ENCODE measurements at places on chromosomes 6 and 20.

GRCh38 chr6:56890066-56890465, 64.8 kb upstream of the BEND6 start:
- no peak for DNase-seq

GRCh38 chr6:163078712-163079111, 335.8 kb upstream of the QKI start:
- DNase-seq: no peak

- no peak for DNase-seq
Measured at GRCh38 chr6:115137910-115138309, 795.1 kb upstream of the HS3ST5 start.

- no peak for DNase-seq
Measured at GRCh38 chr20:1086277-1087213, 31.9 kb upstream of the PSMF1 start.

GRCh38 chr20:60570481-60571277, 612.5 kb downstream of the CDH26 start:
- no peak for DNase-seq

GRCh38 chr20:50144362-50144761, 9.2 kb downstream of the PEDS1 start:
- no peak for DNase-seq

- DNase-seq: no peak
Measured at GRCh38 chr6:166167258-166167731, 356 bp downstream of the TBXT start.

DNA sequence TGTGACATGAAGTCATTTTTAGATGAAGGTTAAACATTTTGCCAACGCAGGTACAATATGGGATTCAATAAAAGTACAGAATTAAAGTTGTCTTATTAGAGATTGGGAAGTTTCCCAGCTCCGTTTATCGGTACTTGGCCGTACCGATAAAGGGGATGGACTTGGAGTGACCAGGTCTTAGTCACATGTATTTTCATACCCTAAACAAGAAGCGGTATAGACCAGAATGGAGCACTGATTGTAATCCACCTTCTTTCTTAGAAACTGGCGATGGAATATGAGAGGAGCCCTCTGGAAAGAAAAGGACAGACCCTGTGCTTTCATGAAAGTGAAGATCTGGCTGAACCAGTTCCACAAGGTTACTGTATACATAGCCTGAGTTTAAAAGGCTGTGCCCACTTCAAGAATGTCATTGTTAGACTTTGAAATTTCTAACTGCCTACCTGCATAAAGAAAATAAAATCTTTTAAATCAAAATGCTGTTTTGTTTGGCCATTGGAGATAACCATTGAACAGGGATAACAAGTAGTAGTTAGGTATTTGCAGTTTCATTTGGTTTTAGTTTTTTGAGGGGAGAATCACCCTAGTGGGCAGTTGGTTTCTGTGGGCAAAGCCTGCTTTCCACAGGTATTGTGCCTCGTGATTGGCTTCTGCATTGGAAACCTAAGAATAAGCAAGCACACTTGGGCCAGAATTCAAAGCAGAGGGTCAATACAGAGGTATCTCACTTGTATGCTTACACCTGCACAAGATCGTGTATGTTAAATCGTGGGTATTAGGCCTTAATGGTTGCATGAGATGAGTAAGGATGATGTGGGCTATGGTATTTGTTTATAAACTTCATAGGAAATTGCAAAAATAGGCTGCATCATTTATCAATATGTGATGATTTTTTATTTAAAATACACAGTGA, 11.2 kb upstream of the ZNFX1 start:
- no peak for DNase-seq

DNA sequence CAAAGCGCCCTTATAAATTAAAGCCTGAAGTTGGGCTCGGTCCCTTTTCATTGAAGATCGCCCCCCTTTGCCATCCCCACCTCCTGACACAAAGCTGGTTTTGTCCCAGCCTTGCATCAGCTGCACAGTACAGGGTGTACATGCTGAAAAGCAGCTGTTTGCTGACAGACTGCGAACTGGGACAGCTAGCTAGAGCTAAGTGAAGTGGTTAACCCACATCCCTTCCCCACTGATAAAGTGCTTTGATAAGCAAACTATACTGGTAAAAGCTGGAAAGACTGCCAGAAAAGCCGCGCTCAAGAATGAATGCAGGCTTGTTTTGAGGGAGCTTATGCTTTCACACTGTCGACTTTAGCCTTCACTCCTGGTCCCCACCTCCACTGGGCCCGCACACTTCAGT, 207.3 kb downstream of the GMDS start:
- DNase-seq: no peak

DNA sequence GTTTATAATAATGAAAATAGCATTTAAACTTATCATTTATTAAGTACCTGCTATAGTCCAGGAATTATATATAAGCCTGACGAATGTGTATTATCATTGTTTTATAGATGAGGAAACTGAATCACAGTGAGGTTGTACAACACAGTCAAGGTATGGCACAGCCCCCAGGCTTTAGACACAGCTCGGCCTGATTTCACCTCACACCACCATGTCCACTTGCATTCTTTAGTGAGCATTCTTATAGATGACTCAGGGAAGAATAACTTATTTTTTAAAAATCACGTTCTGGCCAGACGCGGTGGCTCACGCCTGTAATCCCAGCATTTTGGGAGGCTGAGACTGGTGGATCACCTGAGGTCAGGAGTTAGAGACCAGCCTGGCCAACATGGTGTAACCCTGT, 289.0 kb downstream of the SYNE1 start:
- DNase-seq: no peak
